MCF 10A (cell line): ENCODE measurements at places on chromosomes 5 and 9. TPM values are rescaled to one million over a fixed set of nuclear protein-coding genes. Genes with fewer than 3 reads are reported as not detected.

PAX5 gene
- not detected in 2 replicates for total RNA-seq

DNA sequence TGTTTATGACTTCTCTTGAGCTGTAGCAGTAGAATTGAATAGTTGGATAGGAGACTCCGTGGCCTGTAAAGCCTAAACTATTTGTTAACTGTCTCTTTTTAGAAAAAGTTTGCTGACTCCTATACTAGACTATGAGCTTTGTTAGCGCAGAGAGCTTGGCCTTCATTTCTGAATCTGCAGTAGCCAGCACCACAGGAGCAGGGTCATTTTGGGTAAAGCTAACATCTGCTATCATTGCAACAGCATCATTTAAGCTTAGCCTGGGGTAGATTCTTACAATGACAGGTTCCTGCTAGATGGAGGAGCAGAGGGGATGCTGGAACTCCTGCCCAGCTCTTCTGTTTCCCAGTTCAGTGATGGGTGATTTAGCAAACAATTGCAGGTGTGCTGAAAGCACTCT lies 133.7 kb upstream of the ASTN2 start:
- no peaks in the 10 kb centered on the region for H3K27me3 ChIP-seq
- peaks cover 5% of the 10 kb centered on the region for H3K4me1 ChIP-seq
- no peak overlapping the region for H3K4me3 ChIP-seq
- no peak for DNase-seq

DNA sequence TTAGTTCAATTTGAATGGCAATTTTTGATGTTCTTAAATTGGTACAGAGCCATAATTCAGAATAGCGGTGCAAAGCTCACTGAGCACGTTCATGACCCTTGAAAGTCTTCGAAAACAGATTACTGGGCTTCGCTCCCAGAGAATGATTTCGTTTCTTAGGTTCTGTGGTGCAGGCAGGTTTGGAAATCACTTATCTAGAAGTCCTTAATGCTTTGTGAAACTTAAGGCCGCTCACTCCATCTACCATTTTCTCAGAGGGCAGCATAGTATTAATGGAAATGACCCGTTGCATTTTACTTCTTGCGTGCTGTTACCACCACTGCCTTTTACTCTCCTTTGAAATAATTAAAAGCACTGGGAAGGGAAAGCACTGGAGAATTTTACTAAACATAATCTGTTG lies 2.9 kb upstream of the MAT2B start:
- peaks cover 27% of the 10 kb centered on the region for H3K36me3 ChIP-seq
- peaks cover 19% of the 10 kb centered on the region for H3K4me1 ChIP-seq
- peak overlapping the region; percentile 96 for H3K4me3 ChIP-seq
- H3K27ac ChIP-seq = peak overlapping the region; percentile 98
- H3K27me3 ChIP-seq = no peaks in the 10 kb centered on the region
- DNase-seq = no peak

NNT gene
- 38.4 and 52.3 TPM in 2 replicates for total RNA-seq

GRCh38 chr5:74028406-74028805 lies 402.4 kb downstream of the ARHGEF28 start:
- peak; percentile 60 for DNase-seq
- no peaks in the 10 kb centered on the region for H3K27me3 ChIP-seq
- H3K27ac ChIP-seq = no peak overlapping the region

DNA sequence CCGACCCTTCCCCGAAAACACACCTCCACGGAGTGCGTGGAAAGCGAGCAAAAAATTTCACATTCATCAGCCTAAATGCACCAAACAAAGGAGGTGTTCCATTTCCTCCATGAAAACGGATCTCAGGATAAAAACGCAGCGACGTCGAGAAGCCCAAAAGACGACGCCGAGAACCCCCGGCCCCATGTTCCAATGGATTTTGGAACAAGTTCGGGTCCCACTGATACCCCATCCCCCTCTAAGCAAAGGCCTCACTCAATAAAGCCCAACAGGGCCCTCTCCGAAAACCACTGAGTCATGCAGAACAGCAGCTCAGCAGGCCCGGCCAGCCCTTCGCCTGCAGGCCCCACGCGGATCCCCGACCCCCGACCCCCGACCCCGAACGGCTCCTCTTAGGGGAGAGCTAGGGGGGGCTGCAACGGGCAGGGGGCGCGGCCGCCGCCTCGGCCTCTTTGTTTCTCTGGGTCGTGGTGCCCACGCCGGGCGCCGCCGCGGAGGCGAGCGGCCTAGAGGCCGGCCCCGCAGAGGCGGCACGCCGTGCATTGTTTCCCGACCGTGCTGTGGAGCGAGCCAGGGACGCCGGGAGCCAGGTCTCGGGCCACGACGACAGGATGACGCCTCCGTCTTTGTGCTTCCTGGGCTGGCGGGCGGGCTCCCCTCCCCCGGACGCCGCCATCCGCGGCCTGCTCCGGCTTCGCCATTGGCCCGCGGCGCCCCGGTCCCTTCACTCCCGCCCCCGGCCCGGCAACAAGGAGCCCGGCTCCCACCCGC lies 915 bp downstream of the ZFAND5 start:
- H3K4me3 ChIP-seq = peak overlapping the region; percentile 78
- peak; percentile 55 for DNase-seq
- H3K27me3 ChIP-seq = no peaks in the 10 kb centered on the region

SMIM33 gene
- total RNA-seq = not detected in 2 replicates
